Stimulated activated CD4-positive, alpha-beta T cell treated with anti-CD3 and anti-CD28 coated beads, Interleukin-1b, Interleukin-23, amount 100 ng/mL, for 4 hours (primary cell): ENCODE measurements at places on chromosomes 6 and 20.

DNA sequence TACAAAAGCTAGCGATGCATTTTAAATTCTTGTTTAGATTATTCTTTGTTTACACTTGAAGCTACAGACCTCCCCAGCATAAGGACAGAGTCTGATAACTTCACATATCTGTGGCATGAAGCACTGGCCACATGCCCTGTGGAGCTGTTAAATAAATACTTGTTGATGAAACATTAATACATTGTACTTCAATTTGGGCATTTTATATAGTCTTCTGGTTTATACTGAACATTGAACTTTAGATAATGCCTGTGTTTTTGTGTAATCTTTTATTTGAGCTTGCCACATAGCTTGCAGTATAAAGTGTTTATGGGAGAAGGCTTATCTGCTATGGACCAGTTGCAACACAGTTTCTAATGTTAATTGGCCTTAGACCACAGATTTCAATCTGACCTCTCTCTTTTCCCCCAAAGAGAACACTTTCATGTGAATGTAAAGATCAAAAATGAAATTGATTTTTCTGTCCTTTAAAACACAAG is 48.2 kb downstream of the FRK start:
- no peak for DNase-seq

DNA sequence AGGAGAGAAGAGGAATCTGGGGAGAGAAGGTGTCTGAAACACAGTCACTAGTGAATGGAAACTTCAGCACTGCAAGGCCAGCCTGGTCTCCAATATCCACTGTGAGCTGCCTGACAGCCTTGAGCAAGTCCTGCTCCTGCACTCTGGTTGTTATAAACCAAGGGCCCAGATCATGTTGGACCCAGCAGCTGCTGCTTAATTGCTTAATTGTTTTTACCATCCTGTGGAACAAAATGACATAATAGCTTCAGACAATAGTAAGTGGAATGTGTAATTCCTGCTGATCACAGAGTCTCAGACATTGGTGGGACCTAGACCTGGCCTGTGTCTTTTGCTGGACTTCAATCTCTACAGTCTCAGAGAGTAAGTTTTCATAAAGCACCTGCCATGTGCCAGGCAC is 833.7 kb downstream of the TFAP2A start:
- DNase-seq, result no peak

- no peak for DNase-seq
Measured at GRCh38 chr20:59668926-59669850, 64.8 kb downstream of the PHACTR3 start.

- DNase-seq, result no peak
Measured at GRCh38 chr6:139917951-139918630, 543.6 kb upstream of the CITED2 start.

DNA sequence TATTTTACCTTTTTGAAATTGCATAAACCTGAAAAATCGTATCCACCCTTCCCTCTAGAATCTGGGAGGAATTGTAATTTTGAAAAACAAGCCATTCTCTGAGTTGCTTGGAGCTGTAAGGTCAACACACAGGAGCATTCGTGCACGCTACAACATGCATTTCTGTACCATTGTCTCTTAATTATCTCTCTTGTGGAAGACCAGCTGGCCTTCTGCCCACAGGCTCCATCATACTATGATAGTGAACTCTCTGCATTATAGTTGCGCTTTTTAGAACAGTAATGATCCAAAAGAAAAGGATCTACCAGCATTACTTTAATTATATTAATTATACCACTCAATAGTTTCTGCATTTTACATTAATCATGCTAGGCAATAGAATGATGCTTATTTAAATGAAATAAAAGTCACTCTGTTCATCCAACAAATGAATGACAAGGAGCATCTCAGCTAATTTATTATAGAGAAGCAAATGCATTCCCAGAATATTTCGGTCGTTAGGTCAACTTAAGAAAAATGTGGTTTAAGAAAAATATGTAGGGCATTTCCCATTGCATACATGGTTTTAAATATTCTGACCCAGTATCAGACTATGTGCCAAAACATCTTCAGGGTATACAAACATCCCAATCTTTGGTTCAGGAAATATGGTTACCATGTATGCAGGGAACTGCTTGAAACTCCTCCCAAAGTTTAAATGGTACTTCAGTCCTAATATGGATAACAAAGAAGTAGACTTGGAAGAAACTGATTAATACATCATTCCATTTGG is 263.5 kb downstream of the TFAP2A start:
- DNase-seq, result no peak

GRCh38 chr6:21332077-21332476 is 261.5 kb upstream of the SOX4 start:
- DNase-seq, result no peak
